Activated CD4-positive, alpha-beta T cell treated with anti-CD3 and anti-CD28 coated beads, Interleukin-2, amount 10 ng/mL, durations not matched to agents 7 days and 5 days (primary cell): ENCODE measurements at places on chromosomes 4 and X. TPM values are rescaled to one million over a fixed set of nuclear protein-coding genes. Genes with fewer than 3 reads are reported as not detected.

GRCh38 chrX:91039777-91040176 lies 394.9 kb upstream of the PABPC5 start:
- no peak for DNase-seq

DNA sequence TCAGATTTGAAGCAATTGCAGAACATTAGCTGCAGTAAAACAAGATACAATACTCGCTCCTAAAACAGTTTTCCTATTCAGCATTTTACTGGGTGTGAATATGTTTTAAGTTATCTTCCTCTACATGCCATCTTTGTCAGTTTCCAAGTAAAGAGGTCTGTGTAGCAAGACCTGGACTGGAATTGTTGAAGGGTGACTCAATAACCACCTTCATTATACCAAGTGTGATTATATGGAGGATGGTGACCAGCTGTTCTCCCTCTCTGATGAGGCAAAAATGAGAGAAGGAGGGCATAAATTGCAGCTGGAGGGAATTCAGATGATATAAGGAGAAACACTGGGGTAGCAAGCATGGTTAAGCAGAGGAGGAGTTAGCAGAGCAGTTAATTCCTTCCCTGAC lies 922.1 kb upstream of the SLIT2 start:
- DNase-seq = no peak

DNA sequence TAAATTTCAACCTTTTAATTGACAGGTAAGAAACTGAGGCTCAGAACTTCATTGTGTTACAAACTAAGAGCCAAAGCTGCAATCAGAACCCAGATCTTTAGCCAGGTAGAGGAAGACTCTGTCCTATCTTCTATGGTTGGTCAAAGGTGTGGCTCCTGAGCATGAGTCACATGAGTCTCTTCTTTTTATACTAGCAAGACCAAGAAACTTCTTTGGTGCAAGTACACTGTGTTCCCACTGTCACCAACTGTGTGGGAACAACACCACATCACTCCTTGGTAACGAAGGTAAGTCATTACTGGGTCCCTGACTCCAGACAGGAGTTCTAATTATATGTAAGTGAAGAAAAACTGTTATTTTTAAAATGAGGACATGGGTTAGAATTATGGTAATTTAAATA lies 290.1 kb downstream of the INPP4B start:
- DNase-seq = no peak

DNA sequence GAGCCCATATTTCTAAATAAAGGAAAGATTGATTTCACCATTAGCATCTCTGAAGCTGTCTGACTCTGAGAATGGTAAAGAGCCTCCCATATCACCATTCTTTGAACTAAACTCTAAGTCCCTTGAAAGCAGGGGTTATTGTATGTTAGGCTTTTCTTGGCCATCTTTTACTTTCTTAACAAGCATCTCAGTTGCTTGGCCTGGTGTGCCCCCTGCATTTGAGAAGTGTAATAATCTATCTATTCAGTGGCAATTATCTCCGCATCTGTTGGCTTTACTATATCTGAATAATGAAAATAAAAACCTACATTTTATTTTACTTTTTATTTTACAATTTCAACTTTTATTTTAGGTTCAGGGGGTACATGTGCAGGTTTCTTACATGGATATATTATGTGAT lies 128.3 kb upstream of the ARMCX2 start:
- no peak for DNase-seq

DNA sequence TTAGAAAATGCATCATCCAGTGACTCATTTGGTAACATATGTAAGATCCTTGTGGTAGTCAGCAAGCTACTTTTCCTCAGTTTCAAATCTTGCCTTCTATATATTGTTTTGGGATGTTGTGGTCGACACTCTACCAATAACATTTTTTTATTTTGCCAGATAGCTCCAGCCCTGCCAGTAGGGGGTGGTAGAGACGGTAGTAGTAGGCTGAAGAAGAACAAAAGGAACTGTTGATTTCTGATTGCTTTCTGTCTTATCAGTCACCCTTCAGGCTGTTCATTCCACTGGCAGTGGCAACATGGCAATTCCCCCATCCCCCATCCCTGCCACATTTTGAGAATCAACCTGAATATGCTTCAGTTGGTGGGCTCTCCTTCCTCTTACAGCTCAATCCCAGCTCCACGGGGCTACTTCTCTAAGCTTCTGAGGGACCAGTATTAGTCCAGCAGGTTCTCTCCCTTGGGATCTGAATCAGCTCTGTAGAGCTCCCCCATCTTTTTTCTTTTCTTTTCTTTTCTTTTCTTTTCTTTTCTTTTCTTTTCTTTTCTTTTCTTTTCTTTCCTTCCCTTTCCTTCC lies 171.5 kb upstream of the VEGFC start:
- no peak for DNase-seq

DNA sequence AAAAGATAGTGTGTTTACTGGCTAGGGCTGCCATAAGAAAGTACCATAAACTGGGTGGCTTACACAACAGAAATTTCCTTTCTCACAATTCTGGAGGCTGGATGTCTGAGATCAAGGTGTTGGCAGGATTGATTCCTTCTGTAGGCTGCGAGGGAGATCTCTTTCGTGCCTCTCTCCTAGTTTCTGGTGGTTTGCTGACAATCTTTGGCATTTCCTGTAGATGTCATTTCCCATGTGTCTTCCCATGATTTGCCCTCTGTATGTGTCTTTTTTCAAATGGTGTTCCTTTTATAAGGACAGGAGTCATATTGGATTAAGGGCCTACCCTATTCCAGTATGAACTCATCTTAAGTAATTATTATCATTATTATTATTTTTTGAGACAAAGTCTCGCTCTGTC lies 27.9 kb upstream of the LCORL start:
- DNase-seq = no peak

DNA sequence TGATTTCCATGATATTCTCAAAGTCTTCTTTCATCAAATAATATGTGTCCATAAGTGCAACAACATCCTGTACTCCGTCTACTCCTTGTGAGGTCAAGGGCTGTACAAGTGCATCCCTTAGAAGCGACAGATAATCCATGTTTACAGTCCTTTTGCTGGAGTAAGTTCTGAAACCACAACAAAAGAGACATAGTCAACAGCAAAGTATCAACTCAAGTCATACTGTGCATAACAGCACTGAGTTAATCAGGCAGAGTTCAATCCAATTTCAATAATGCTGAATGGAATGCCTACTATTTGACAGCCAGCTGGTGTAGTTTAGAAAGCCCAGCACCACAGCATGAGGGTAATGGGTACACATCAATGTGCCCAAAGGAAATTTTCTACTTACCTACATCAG lies 74.5 kb downstream of the RFC1 start:
- DNase-seq = no peak

- no peak for DNase-seq
Measured at GRCh38 chr4:8602686-8603430, 10.3 kb downstream of the CPZ start.

The ATP10D gene
- total RNA-seq = 3.7 TPM

The TRIM61 gene
- total RNA-seq = 1.1 TPM

The MAGEC1 gene
- total RNA-seq = not detected

The CXorf51A gene
- total RNA-seq = not detected
